ENCODE measurements at places on chromosomes 6 and 20. TPM values are rescaled to one million over a fixed set of nuclear protein-coding genes. Genes with fewer than 3 reads are reported as not detected.

Gene OOEP
- 0.35 TPM for total RNA-seq

Gene CARMIL1
- 51.1 TPM for total RNA-seq

Gene PRR18
- 0.19 TPM for total RNA-seq

Gene SSTR4
- not detected for total RNA-seq

Gene BTN1A1
- total RNA-seq = 0.09 TPM

Gene UST
- total RNA-seq = 4.2 TPM

Gene TREM2
- total RNA-seq = 7.8 TPM

Gene TFAP2D
- total RNA-seq = not detected

Gene ZBTB46
- total RNA-seq = 24.0 TPM

- no peak for DNase-seq
- H3K27ac ChIP-seq = no peak overlapping the region
- no peaks in the 10 kb centered on the region for H3K36me3 ChIP-seq
- no peak overlapping the region for H3K4me3 ChIP-seq
Observed at GRCh38 chr20:16490696-16491095, 82.6 kb downstream of the KIF16B start.

DNA sequence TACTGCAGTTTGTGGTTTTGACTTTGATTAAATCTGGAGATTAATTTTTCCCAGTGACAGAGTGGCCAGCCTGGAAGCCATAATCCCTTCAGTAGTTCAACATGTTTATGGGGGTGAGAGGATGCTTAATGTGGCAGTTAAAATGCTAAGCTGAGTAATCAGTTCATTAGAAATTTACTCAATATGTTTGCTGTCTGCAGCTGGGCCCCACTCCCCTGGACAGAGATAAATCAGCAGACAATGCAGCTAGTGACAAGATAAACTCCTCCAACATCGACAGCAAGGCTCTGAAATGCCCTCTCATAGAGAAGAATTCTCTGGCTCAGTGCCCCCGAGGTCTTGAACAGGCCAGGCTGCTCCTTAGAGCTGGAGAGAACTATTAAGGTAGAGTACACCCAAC is 101.9 kb downstream of the LRFN2 start:
- no peak overlapping the region for H3K4me3 ChIP-seq
- no peaks in the 10 kb centered on the region for H3K36me3 ChIP-seq
- no peak overlapping the region for H3K27ac ChIP-seq
- DNase-seq = no peak
- no peaks in the 10 kb centered on the region for H3K4me1 ChIP-seq
- H3K27me3 ChIP-seq = no peaks in the 10 kb centered on the region

DNA sequence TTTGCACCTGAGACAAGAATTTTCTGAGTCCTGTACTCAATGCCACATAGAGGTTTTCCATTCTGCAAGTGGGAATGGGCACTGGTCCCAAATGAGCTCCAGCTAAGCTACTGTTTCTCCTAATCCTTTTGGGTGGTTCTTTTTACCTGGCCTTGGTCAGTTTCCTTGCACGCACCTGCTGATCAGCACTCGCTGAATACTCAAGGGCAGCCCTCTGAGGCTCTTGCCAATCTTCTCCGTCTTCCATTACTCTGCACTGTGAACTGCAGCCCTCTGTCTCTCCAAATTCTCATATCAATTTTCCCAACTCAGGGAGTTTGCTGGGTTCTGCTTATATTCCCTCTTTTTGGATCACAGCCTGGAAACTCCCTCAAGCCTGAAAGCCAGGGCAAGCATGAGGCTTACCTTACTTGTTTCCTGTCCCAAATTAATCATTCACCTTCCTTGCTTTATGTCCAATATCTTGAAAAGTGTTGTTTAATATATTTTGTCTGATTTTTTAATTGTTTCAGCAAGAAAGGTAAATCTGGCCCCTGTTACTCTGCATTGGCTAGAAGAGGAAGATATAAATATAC is 138.0 kb upstream of the TBX18 start:
- DNase-seq = no peak
- H3K27ac ChIP-seq = no peak overlapping the region
- H3K4me3 ChIP-seq = no peak overlapping the region

DNA sequence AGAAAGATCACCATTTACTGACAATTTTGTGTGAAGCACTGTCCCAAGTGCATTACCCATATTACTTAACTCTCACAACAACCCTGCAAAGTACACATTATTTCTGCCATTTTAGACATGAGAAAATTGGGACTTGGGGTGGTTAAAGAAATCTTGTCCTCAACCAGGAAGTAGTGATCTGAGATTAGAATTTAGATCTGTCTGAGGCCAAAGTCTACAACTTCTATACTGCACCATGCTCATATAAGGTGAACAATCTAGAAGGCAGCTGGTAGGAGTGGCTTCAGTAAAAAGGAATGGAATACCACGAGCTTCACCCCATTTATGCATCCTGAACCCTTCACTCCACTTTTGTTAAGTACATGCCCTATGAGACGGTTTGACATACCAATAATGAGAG is 87.6 kb downstream of the QRSL1 start:
- H3K36me3 ChIP-seq = no peaks in the 10 kb centered on the region
- no peak overlapping the region for H3K4me3 ChIP-seq
- H3K4me1 ChIP-seq = peaks cover 8% of the 10 kb centered on the region

DNA sequence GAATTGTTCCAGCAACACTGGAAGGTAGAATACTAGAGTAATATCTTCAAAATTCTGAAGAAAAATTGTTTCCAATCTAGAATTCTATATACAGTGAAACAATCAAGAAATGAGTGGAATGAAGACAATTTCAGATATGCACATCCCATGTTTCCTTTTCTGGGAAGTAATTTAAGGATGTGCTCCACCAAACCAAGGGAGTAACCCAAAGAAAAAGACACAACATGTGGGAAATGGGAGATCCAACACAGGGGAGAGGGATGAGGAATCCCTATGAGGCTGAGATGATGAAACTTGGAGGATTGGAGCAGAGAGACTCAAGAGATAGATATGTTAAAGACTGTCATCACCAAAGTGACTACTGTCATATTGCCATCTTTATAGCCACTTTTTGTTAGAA is 9.8 kb upstream of the RNF24 start:
- H3K36me3 ChIP-seq = no peaks in the 10 kb centered on the region
- DNase-seq = no peak
- H3K4me3 ChIP-seq = no peak overlapping the region
- H3K27me3 ChIP-seq = no peaks in the 10 kb centered on the region
- H3K27ac ChIP-seq = no peak overlapping the region
- H3K4me1 ChIP-seq = no peaks in the 10 kb centered on the region

GRCh38 chr6:115783402-115784061 is 277.2 kb downstream of the FRK start:
- H3K4me1 ChIP-seq = no peaks in the 10 kb centered on the region
- H3K27me3 ChIP-seq = no peaks in the 10 kb centered on the region
- H3K4me3 ChIP-seq = no peak overlapping the region

DNA sequence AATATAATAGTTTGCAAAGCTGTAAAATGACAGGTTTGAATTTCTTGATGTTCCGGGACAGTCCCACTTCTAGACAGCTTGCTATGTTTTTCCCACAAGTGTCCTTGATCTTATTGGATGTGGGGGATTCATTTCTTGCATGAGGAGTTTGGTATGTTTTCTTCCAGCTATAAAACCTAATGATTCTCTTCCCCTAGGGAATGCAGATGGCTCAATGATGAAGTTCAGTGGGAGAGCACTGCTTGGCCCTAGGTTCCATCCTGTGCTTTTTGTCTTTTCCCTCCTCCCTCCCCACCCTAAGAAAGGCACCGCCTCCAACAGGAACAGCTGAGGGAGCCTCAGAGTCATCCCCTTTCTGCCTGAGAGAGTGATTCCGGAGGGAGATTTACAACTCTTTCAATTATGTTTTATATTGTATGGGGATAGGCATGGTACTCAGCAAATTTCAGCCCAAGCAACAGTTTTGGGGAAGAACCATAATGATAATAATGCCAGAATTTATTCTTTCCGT is 149.2 kb downstream of the PHACTR1 start:
- no peaks in the 10 kb centered on the region for H3K27me3 ChIP-seq
- DNase-seq = no peak
- no peak overlapping the region for H3K27ac ChIP-seq
- H3K4me1 ChIP-seq = no peaks in the 10 kb centered on the region

GRCh38 chr20:32634041-32634805 is 39.5 kb downstream of the C20orf203 start:
- no peaks in the 10 kb centered on the region for H3K27me3 ChIP-seq
- H3K27ac ChIP-seq = no peak overlapping the region
- DNase-seq = no peak
- H3K36me3 ChIP-seq = no peaks in the 10 kb centered on the region
- no peaks in the 10 kb centered on the region for H3K4me1 ChIP-seq
- no peak overlapping the region for H3K4me3 ChIP-seq

- DNase-seq = no peak
- H3K4me3 ChIP-seq = no peak overlapping the region
- no peaks in the 10 kb centered on the region for H3K4me1 ChIP-seq
- H3K36me3 ChIP-seq = peaks cover 25% of the 10 kb centered on the region
Observed at GRCh38 chr6:131588643-131589042, 15.6 kb downstream of the ARG1 start.

GRCh38 chr6:162173466-162173865 is 554.1 kb downstream of the PRKN start:
- H3K27ac ChIP-seq = no peak overlapping the region
- H3K4me3 ChIP-seq = no peak overlapping the region
- H3K36me3 ChIP-seq = no peaks in the 10 kb centered on the region
- no peak for DNase-seq
- H3K27me3 ChIP-seq = no peaks in the 10 kb centered on the region
- no peaks in the 10 kb centered on the region for H3K4me1 ChIP-seq

DNA sequence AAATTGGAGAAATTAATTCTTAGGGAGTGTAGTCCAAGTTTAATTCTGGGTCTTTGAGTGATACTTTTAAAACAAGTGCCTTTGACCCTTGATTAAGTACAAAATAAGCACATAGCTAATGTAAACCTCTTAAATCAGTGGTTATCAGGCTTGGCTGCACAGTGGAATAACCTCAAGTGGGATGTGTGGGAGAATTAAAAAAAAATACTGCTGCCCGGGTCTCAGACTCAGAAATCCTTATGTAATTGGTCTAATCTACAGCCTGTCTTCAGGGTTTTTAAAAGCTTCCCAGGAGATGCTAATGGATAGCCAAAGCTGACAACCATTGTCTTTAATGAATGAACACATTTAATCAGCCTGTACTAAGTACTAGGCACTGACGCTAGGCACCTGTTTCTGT is 28.5 kb upstream of the TMEM14A start:
- no peaks in the 10 kb centered on the region for H3K36me3 ChIP-seq
- H3K4me3 ChIP-seq = no peak overlapping the region
- no peaks in the 10 kb centered on the region for H3K4me1 ChIP-seq
- H3K27ac ChIP-seq = no peak overlapping the region
- DNase-seq = peak; percentile 76

DNA sequence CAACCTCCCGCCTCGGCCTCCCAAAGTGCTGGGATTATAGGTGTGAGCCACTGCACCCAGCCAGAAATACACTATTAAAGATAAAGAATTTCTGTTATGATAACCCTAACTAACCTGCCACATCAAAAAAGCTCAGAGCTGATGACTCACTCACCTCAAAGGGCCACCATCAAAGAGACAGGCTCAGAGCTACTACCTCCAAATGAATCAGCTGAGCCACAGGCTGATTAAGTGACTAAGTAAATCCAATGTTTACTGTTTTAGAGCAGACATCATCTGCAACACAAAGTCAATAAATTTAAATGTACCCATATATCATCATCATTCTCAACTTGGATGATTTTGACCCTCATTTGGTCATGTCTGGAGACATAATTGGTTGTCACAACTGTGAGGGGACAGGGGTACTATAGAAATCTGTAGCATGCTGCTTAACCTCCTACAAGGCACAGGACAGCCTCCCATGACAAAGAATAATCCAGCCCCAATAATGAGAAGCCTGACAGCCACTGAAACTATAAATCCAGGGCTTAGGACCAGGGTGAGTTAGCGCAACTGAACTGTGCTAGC is 106.5 kb downstream of the ATP9A start:
- H3K27me3 ChIP-seq = no peaks in the 10 kb centered on the region
- H3K4me3 ChIP-seq = no peak overlapping the region
- H3K27ac ChIP-seq = no peak overlapping the region
- H3K36me3 ChIP-seq = no peaks in the 10 kb centered on the region
- H3K4me1 ChIP-seq = no peaks in the 10 kb centered on the region
- no peak for DNase-seq

GRCh38 chr6:13272131-13273046 is 55.9 kb downstream of the TBC1D7 start:
- H3K4me1 ChIP-seq = no peaks in the 10 kb centered on the region
- DNase-seq = peak; percentile 90
- H3K27ac ChIP-seq = no peak overlapping the region
- H3K36me3 ChIP-seq = no peaks in the 10 kb centered on the region
- no peak overlapping the region for H3K4me3 ChIP-seq

DNA sequence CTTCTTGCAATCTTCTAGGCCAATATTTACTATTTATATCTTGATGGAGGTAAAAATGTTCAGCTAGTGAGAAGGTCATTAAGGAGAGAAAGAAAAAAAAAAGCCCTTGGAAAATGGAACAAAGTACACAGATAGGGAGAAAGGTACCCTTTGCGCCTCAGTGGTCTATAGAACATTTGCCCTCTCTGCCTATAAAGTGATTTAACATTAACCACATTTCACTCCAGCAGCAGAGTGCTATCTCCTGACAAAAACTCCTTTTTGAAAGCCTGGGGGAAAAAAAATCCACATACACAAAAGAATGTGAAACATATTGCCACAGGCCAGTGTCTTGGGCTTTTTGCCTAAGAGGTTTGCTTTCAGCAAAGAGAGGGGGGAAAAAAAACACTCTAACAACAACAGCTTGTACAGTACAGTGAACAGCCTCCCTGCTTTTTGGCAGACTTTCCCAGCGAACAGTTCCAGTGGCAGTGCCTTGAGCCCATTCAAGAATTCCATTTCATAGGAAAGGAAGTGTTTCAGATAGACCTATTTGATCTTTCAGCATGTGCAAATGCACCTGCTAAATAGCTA is 695 bp downstream of the ARHGAP18 start:
- H3K4me3 ChIP-seq = peak overlapping the region; percentile 69
- DNase-seq = peak; percentile 82
- no peaks in the 10 kb centered on the region for H3K36me3 ChIP-seq
- peak overlapping the region; percentile 78 for H3K27ac ChIP-seq

- DNase-seq = no peak
- no peak overlapping the region for H3K27ac ChIP-seq
- H3K27me3 ChIP-seq = no peaks in the 10 kb centered on the region
- H3K4me1 ChIP-seq = no peaks in the 10 kb centered on the region
Observed at GRCh38 chr6:29764422-29765196, 41.4 kb downstream of the HLA-F start.

DNA sequence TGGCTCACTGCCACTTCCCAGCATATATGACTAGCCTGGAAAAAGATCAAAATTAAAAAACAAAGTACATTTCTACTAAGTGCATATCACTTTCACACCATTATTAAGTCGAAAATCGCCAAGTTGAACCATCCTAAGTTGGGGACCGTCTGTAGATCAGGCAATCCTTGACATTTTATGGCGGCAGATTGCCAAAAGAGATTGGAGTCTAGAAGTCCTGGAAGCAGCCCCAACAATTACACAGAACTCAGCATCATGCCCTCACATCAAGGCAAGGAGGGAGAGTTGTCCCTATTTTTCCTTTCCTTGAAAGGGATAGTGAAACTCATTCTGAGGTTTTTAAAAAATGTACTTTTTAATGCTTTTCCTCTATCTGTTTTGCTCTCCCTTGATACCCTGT is 30.7 kb downstream of the SLC22A3 start:
- no peaks in the 10 kb centered on the region for H3K36me3 ChIP-seq
- H3K4me3 ChIP-seq = no peak overlapping the region
- DNase-seq = no peak
- H3K4me1 ChIP-seq = no peaks in the 10 kb centered on the region
- H3K27me3 ChIP-seq = no peaks in the 10 kb centered on the region

- H3K4me1 ChIP-seq = no peaks in the 10 kb centered on the region
- no peak overlapping the region for H3K4me3 ChIP-seq
- DNase-seq = peak; percentile 59
Observed at GRCh38 chr6:159151266-159151855, 17.8 kb upstream of the FNDC1 start.

GRCh38 chr20:46657618-46658017 is 6.4 kb upstream of the SLC13A3 start:
- no peak for DNase-seq
- H3K27me3 ChIP-seq = no peaks in the 10 kb centered on the region
- H3K27ac ChIP-seq = no peak overlapping the region

Data from kidney (tissue), 22 donors.